ENCODE measurements at places on chromosomes 11 and 22.

- DNase-seq, result no peak
Observed at GRCh38 chr11:10742460-10743208, 8.4 kb upstream of the CTR9 start.

GRCh38 chr11:40202589-40203270 is 1256.7 kb downstream of the LRRC4C start:
- no peak for DNase-seq

- no peak for DNase-seq
Observed at GRCh38 chr11:114080219-114080618, 20.7 kb downstream of the ZBTB16 start.

- DNase-seq, result no peak
Observed at GRCh38 chr11:78549624-78550409, 24.8 kb downstream of the NARS2 start.

GRCh38 chr11:60064111-60064510 is 7.6 kb downstream of the MS4A3 start:
- DNase-seq, result no peak

- DNase-seq, result no peak
Observed at GRCh38 chr11:134786636-134787035, 374.6 kb upstream of the B3GAT1 start.

DNA sequence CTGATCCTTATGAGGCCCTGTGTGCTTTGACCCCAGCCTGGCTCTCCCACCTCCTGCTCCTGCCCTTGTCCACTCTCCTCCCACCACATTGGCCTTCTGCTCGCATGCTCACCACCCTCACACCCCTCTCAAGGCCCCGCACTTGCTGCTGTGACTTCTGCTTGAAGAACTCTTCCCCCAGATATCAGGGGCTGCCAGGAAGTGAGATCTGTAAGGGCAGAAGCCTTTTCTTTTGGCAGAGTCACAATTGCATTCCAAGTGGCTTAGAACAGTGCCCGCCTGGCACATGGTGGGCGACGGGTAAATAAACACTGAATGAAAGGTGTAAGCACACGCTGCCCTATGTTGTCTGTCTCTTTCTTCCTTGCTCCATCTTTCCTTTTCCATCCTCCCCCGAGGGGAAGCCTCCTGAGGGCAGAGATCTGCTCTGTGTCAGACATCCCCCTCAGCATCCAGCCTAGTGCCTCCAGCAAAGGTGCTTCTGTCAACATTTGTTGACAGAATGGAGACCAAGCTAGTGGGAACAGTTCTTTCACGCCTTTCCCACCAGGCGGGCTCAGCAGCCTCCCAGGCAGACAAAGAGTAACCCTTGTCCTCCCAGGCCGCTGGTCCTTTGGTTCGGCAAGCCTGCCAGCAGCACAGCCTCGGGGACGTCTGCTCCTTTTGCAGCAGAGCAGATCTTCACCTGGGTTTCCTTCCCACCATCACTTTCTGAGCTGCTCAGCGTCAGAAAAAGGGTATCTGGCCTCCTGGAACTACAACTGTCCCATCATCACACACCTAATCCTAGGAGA is 10.0 kb upstream of the PEX26 start:
- DNase-seq, result no peak

- DNase-seq, result no peak
Observed at GRCh38 chr11:134483857-134484256, 71.8 kb upstream of the B3GAT1 start.

DNA sequence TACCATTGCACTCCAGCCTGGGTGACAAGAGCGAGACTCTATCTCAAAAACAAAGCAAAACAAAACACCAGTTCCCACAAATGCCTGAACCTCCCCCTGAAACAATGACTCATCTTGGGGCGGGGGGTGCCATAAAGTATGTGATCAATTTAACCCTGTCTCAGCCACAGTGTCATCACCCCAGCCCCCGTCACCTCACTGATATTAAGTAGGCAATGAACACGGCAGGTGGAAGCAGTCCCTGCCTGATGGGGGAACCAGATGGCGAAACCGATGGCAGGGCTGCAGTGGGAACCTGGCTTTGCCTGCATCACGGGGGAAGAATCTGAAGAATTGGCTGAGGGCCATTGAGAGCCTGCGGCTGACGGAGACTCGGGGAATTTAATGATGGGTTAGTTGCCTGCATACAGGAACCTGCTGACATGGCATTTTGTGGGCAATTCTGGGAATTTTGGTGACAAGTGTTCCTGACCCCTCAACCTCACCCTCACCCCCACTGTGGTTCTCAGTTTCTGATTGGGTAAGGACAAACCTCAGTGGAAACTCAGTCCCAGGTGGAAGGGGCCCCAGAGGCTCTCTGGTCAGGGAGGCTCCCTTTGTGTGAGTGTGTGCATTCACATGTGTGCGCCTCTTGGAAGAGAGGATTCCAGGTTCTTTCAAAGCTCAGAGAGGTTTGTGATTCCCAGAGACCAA is 39.1 kb upstream of the SHISAL1 start:
- peak; percentile 57 for DNase-seq

GRCh38 chr11:112748713-112749543 is 212.3 kb upstream of the NCAM1 start:
- no peak for DNase-seq

GRCh38 chr11:92179017-92179670 is 45.5 kb upstream of the FAT3 start:
- DNase-seq, result no peak

DNA sequence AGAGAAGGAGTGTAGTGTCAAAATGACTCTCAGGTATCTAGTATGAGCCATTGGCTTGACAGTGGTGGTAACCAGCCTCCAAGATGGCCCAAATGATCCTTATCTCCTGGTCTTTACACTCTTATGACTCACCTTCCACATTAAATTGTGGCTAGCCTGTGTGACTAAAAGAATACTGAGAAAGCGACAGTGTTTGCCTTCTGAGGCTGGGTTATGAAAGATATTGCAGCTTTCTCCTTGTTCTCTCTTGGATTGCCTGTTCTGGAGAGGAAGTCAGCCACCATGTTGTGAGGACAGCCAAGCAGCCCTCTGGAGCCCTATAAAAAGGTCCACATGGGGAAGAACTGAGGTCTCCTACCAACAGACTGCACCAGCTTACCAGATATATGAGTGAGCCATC is 15.8 kb downstream of the C11orf71 start:
- DNase-seq, result no peak

GRCh38 chr11:102012946-102013345 is 34.3 kb upstream of the CFAP300 start:
- no peak for DNase-seq

GRCh38 chr11:120608760-120609211 is 97.2 kb downstream of the GRIK4 start:
- DNase-seq, result no peak

DNA sequence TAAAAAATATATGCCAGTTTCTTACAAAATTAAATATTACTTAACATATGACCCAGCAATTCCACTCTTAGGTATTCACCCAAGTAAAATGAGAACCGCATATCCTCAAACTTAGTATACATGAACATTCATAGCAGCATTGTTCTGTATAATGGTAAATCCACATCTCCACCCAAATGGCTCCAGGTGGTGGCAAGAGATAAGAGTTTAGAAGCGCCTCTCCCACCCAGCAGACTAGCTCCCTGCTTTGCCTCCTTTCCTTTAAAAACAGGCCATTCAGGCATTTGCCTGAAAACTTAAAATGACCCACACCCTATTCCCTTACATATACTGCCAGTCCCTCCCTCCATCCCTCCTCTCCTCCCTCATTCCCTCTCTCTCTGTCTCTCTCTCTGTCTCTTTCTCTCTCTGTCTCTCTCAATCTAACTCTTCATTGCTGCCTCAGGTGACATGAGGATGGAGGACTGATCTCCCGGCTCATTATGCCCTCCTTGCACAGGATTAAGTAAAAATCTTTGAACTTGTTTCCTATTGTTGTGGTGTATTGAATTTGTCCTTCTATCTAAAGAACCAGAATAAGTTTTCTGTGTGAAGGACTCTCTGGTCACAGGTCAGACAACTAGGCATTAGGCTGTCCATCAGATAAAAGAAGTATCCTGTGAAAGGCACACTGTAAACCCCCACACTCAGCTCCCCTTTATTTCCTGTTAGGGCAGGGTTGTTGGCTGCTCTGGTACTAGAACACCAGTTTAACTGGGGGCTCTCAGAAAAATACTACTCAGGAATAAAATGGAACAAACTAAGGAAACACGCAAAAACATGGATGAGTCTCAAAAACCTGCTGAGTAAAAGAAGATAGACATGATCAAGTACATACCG is 48.3 kb downstream of the RRP8 start:
- no peak for DNase-seq

GRCh38 chr11:47768101-47768612 is 1.0 kb upstream of the FNBP4 start:
- no peak for DNase-seq

DNA sequence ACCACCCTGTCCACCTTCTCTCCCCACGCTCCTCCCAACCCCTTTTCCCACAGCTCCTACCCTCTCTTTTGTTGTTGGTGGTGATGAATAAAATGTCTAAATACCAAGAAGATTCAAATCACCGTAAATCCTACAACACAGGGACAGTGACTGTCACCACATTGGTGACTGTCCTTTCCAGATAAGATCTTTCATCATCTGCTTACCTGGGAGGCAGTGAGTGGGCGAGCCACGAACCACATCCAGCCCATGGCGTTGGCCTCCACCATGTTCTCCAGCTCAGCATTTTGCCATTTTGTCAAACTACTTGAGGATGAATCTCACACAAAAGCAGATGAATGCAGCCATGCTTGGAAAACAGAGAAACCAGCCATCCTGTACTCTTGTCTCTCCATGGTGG is 6.7 kb upstream of the CYTH4 start:
- peak; percentile 66 for DNase-seq

DNA sequence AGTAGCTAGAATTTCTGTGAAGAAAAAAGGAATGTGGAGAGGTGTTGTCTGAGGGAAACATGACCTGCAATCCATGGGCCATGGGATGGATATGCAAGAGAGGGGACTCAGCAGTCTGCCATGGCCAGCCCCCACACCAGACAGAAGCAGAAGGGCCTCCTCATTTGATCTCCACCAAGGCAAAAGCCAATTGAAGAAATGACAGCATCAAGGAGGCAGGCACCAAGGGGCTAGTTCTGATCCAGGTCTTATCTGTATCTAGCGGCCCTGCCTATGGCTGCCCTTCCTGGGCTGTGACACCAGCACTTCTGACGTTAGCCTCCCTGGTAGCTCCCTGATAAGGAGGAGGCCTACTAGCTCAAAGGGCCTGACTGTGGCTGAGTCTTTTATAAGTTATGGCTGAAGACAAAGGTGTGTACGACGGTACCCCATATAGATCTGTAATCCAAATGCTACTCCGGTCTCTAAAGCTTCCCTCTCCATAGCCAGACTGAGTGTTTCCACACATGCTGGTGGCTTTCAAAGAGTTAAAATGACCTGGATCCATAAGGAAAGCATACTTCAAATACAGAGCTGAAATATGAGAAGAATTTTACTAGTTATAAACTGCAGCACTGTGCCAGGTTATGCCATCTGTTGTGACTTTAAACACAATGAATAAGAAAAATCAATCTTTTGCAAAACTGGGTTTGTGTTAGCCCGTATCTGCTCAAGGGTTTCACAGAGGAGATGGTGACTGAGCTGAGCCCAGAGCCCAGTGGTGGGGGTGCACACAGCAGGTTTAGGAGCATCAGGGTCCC is 34.4 kb downstream of the HIRA start:
- DNase-seq, result no peak

DNA sequence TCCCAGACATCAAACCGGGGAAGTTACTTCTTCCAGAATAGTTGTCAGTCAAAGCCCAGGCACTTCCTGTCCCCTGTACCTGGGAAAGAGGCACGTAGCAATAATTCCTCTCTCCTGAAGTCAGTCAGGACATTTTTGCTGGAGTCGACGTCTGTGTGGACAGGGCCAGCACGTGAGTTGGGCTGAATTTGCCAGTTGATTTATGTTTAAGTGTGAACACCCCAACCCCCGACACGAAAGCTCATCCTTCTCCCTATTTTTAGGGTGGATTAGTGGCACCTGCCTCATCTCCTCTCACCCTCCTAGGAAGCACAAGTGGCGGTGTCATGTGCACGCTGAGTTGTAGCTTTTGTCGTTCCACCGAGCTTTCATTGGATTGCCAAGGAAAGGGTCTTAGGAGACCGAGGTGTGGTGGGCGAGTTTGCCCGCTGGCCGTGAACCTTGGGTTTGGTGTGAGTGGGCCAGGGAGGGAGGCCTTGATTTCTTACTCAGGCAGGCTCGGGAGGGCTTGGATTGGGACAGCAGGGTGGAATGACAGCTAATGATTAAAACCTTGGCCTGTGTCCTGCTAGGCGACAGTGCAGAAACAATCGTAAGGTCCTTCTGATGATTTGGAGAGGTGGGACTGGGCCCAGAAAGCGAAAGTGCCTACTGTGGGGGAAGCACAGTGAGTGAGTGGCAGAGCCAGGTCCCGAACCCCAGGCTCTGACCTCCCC is 87.0 kb upstream of the CRYBB3 start:
- no peak for DNase-seq

DNA sequence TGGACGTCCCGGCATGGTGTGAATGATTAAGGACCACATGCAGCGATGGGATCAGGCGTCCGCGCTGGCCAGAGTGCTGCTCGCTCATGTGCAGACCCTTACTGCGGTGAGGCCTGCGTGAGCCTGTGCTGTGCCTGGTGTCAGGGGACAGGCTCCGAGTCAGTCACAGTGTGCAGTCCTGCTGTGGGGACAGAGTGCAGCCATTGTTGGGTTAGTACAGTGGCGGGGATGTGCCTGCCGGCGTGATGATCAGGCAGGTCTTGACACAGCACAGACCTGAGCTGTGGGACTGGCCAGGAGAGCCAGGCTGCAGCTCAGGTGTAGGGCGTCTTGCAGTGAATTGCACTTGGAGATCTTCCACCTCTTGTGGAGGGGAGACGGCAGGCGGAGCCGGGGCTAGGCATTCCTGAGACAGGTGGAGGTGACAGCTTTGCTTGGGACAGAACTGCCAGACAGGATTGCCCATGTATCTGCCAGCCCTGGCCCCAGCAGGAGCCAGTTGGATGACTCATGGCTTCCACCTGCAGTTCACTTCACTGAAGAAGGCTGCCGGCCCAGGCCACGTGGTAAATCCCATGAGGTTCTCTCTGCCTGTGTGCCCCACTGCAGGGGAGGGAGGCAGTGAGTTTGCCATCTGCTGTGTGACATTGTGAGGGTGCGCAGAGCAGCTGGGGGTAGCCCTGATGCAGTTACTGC is 17.3 kb downstream of the TRMU start:
- DNase-seq, result no peak

DNA sequence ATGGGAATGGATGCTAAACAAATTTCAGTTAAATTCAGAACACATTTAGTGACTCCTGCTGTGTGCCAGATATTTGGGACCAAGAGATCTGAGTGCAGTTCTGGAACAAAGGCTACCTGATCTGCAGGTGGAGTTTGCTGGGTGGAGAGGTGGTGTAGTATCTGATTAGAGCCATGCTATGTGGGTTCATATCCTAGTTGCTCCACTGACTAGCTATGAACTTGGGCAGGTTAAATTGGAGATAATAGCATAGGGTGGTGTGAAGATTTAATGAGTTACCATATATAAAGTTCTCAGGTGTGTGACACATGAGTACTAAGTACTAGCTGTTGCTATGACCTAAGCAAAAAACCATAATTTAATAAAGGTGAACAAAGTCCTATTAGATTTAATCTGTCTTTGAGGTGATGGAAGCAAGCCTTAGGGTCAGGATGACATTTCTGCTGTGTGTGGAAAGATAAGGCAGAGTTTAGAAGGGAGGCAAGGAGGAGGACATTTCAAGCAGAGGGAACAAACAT is 2.1 kb downstream of the ENDOD1 start:
- no peak for DNase-seq

- no peak for DNase-seq
Observed at GRCh38 chr11:33040862-33041453, 1.6 kb downstream of the TCP11L1 start.

GRCh38 chr11:93735627-93736026 is 5.7 kb downstream of the TAF1D start:
- no peak for DNase-seq
